ENCODE measurements at places on chromosomes 11 and 22.

DNA sequence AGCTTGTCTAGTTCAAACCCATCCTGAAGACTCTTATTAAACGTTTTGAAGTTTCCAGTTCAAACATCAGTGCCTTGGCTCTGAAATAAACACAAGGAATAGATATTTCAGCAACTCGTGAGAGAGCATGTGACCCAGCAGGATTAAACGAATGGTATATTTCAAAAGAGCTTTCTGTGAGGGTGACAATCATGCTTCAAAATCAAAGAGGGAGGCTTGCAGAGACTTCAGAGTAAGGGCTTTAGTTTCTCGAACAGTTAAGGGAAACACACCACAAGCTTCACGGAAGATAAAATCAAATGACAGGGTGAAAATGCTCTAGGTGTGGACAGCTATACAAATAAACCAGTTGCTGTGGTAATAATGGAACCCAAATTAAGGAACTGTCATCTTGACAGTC lies 1.4 kb downstream of the HPS4 start:
- no peak for DNase-seq

GRCh38 chr22:20429254-20430100 lies 8.1 kb downstream of the SCARF2 start:
- no peak for DNase-seq

DNA sequence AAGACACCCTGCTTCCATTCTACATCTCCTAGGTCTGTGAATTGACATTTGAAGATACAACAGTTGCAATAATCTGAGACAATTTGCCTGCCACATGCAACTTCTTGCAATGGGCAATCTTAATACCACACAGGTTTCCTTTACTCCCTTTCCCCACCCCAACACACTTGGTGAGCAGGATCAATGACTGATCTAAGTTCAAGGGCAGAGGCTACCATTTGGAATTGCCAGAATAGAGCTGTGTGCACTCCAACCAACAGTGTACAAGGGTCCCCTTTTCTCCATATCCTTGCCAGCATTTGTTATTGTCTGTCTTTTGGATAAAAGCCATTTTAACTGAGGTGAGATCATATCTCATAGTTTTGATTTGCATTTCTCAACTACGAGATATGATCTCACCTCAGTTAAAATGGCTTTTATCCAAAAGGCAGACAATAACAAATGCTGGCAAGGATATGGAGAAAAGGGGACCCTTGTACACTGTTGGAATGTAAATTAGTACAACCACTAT lies 2.9 kb upstream of the NNMT start:
- DNase-seq, result no peak

DNA sequence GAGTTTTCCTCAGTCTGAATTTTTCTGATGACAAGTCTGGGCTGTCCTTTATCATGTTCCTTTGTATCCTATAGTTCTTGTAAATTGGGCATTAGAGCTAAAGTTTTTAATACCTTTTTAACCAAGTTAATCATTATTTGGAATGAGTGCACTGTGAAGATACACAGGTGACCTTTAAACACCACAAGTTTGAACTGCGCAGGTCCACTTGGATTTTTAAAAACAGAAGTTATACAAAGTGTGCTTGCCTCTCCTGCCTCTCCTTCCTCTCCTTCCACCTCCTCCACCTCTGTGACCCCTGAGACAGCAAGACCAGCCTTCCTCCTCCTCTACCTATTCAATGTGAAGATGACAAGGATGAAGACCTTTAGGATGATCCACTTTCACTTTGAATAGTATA lies 4.4 kb upstream of the TCP11L1 start:
- DNase-seq, result no peak

- no peak for DNase-seq
Observed at GRCh38 chr22:26524870-26525269, 12.6 kb upstream of the TFIP11 start.

- DNase-seq, result no peak
Observed at GRCh38 chr11:46711303-46711702, 7.7 kb upstream of the F2 start.

- DNase-seq, result no peak
Observed at GRCh38 chr22:47116426-47117341, 354.2 kb downstream of the TBC1D22A start.

DNA sequence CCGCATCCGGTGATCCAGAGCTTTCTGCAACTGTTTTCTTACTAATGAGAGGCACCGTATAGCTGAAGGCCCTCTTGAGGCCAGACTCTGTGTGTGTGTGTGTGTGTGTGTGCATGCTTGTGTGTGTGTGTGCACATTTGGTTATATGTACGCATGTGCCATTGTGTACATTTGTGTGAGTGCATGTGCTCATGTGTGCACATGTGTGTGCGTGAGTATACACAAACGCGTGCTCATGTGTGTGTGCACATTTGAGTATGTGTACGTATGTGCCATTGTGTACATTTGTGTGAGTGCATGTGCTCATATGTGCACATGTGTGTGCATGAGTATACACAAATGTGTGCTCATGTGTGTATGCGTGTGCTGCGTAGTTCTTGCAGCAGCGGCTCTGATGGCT lies 12.3 kb upstream of the FGF19 start:
- DNase-seq, result no peak

- DNase-seq, result no peak
Observed at GRCh38 chr11:96658436-96658835, 268.6 kb downstream of the JRKL start.

GRCh38 chr11:122751292-122752070 lies 86.8 kb upstream of the CRTAM start:
- DNase-seq, result no peak

- no peak for DNase-seq
Observed at GRCh38 chr11:68002938-68003845, 705 bp downstream of the UNC93B1 start.

DNA sequence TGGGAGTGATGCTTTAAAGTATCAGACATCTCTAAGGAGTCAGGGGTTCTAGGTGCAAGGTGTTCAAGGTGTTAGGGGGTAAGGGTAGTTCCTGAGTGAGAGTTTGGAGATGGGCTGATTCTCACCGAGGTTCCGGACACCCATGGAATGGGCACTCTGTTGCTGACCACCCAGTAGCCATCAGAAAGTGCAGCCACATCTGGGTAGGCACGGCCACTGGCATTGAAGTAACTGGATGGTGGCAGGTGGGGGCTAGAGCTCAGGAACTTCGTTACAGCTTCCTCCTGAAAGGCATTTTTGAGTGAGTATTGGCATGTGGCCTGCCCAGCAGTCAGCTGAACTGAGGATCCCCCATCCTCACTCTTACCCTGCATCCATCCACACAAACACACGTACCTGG lies 3.0 kb upstream of the TAF10 start:
- no peak for DNase-seq

DNA sequence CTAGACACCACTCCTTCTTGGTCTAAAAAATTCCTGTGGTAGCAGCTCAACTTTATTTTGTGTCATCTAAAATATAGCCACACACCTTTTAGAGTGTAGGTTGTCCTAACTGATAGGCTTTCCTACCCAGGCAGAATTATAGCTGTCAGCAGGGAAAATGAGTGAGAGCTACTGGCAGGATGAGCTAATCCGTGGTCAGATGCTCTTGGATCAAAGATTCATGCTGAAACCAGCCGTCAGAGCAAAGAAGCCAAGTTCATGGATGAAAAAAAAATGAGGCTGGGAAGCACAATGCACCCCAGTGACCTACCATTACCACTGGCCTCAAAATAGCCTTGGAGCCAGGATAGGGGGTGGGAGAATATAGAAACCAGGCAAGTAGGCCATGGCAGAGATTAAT lies 113.1 kb upstream of the BLID start:
- DNase-seq, result no peak

DNA sequence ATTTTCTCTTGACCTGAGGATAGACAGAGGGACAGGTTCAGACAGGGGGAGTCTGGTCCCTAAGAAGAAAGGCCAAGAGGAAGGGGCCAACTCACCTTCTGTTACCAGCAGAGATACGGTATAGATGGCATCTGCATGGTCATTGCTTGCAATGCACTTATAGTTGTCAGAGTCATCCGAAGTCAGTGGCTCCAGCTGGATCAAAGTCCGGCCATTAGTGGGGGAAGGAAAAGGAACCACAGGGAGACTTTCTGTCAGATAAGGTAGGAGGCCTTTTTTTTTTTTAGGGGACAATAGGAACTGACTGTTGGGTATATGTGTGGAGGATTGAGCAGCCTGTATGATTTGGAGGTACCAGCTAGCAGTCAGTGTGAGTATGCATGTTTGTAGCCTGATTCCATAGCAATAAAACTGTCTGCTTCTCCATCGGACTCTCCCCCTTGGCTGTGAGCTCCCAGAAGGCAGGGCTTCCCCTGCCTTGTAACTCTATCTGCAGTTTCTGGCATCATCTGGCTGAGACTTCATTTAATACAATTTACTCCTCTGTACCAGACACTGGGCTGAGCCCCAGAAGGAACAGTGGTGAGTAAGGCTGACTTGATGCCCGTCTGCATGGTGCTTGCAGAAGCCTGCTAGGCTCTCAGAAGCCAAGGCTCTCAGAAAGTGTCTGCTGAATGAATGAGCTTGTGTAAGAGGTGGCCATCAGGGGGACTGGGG lies 5.7 kb downstream of the IGSF22 start:
- DNase-seq, result no peak

- peak; percentile 97 for DNase-seq
Observed at GRCh38 chr11:131584785-131585592, 214.6 kb downstream of the NTM start.

GRCh38 chr11:70696076-70696475 lies 297.7 kb downstream of the CTTN start:
- DNase-seq, result no peak

DNA sequence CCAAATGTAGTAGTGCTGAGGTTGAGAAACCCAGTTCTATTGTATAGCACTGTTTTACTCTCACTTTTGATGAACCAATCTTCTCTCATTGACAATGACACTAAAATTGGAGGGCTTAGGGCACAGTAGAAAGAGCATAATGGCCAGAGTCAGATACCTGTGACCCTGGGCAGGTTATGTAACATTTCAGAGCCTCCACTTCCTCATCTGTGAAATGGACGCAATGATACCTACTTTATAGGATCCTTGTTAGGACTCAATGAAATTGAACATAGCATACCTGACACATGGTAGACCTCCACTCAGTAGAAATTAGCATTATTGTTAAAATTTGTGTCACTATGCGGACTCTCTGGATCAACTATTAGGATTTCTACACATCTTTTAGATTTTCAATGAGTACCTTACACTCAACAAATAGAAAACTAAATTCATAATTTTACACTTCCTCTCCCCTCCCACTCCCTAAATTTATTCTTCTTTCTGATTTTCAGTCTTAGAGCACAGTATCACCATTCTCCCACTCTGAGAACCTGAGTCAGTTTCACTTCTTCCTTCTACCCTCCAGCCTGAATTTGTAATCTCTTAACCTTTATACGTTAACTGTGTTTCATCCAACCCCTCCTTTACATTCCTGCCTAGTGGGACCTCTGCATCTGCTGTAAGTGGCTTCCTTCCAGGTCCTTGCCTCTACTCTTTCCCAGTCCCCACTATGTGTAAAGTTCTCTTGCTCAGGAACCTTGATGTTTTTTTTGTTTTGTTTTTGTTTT lies 78.3 kb downstream of the MICAL2 start:
- DNase-seq, result no peak

DNA sequence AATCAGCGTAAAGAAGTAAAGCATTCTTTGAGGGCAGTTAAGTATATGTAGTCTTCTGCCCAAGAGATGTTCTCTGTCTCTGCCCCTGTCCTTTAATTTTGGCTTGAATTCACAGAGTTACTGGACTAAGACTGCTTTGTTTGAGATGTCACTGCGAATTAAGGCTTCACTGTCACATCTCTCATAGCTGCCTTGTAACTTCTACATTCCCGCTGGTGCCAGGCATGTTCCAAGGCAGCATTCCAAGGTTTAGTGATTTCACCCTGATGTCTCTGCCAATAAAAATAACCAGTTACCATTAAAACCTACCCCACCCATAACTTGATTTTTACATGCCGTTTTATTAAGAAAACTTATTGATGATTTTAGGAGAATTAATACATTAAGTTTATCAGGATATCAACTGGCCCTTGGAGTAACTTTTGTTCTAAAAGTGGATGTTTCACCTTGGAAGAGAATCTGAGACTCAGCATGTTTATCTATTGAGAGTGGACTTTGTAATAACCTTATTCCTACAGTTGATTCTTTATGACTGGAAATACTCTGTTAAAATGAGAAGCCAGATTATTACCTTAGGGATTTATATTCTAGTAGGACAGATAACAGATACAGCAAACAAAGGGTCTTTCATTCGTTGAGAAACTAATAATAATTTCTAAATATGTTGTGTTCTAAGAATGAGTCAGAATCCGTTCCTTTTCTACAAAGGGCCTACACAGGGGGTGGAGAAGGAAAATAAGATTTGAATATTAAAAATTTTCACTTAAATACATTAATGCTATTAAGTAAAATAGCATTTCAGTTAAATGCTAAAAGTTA lies 110.2 kb downstream of the UVRAG start:
- no peak for DNase-seq

- DNase-seq, result no peak
Observed at GRCh38 chr11:106763501-106763900, 254.8 kb downstream of the GUCY1A2 start.

DNA sequence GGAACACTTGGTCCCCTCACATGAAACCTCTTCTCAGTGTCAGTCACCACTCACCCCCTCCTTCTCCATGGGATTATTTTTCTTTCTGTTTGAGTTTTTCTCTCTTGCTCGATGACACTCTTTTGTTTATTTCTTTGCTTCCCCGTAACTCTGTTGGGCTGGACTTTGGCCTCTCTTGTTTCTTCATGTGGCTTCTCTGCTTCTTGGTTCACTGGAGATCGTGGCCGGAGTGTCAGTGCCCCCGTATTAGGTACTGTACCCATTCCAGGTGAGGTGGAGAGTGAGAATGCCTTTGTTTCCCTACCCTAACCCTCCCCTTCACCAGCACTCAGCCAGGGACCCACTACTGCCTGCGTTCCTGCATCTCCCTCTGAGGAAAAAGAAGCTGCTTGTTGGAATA lies 32.5 kb downstream of the CYB5R2 start:
- DNase-seq, result no peak

- DNase-seq, result no peak
Observed at GRCh38 chr11:75465701-75466531, 32.9 kb upstream of the KLHL35 start.

GRCh38 chr11:116492600-116492999 lies 280.2 kb downstream of the BUD13 start:
- DNase-seq, result no peak

- DNase-seq, result no peak
Observed at GRCh38 chr22:17435375-17435774, 66.1 kb downstream of the CECR2 start.

GRCh38 chr11:21653951-21654421 lies 538.9 kb upstream of the ANO5 start:
- DNase-seq, result no peak
